Mucosa of gallbladder (tissue), 1 donor: ENCODE measurements at places on chromosomes 6 and 20. TPM values are rescaled to one million over a fixed set of nuclear protein-coding genes. Genes with fewer than 3 reads are reported as not detected.

ADGRF5 gene
- 10.1 TPM for total RNA-seq

BPIFA3 gene
- not detected for total RNA-seq

ALDH8A1 gene
- 1.0 TPM for total RNA-seq

PPP1R3G gene
- 2.8 TPM for total RNA-seq

MYLK2 gene
- total RNA-seq: not detected

MAPK13 gene
- 72.2 TPM for total RNA-seq

C20orf144 gene
- 0.09 TPM for total RNA-seq

PEX7 gene
- total RNA-seq: 11.2 TPM

RFX6 gene
- total RNA-seq: not detected
